ENCODE measurements at places on chromosomes 5 and 9.

DNA sequence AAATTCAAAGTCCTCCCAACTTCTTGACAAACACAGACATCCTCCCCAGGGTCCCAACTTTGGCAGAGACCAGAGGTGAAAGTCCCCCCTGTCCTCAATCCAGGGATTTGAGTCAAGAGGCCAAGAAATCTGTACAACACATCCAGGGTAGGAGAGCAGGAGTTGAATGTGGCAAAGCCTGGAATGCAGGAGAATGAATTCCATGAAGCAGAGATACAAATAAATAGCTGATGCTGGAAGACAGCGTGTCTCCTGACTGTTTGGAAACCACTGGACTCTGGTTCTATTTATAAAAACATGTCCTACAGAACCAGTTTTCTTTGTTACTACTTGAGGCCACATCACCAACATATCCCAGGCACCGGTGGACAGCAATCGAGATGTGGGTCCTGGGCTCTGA is 43.7 kb upstream of the SLIT3 start:
- no peak overlapping the region for H3K27ac ChIP-seq
- no peak overlapping the region for H3K4me3 ChIP-seq
- no peaks in the 10 kb centered on the region for H3K27me3 ChIP-seq
- no peak for DNase-seq
- peaks cover 8% of the 10 kb centered on the region for H3K4me1 ChIP-seq
- H3K36me3 ChIP-seq: no peaks in the 10 kb centered on the region

DNA sequence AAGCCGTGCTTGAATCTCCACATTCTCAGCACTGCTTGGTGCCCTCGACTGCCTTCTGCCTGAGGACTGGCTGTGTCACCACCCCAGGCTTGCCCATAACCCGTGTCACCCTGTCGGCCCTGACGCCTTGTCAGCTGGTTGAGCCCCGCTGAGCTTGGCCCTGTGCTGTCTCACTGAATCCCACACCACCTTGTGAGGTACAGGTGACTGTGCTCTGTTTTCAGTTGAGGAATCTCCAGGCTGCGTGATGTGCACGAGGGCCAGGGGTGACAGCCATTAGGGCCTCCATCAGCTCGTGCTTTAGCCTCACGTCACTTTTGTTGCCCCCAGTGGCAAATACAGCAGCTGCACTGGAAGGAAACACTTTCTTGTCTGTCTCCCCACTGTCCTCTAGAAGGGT is 90.7 kb downstream of the CACNA1B start:
- no peaks in the 10 kb centered on the region for H3K4me1 ChIP-seq
- H3K36me3 ChIP-seq: no peaks in the 10 kb centered on the region
- H3K27ac ChIP-seq: no peak overlapping the region
- no peak for DNase-seq

DNA sequence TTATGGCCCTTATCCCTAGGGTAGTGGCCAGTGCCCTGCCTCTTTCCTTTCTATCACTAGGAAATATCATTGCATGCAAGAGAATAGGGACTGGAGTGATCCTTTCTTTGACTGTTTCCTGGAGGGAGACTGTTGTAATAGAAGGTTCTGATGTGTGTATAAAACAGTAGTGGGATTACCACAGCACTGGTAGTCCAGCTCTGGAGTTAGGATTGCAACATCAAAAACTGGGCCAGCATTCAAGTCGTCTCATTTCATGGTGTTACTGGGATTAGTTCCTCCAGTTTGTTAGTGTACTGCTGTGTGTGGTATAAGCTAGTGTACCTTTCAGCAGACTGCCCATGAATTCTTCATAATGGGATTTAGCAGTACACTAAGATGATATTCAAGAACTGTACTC is 45.8 kb downstream of the KIAA1958 start:
- no peak overlapping the region for H3K4me3 ChIP-seq
- no peak for DNase-seq
- H3K27me3 ChIP-seq: no peaks in the 10 kb centered on the region
- no peaks in the 10 kb centered on the region for H3K4me1 ChIP-seq

DNA sequence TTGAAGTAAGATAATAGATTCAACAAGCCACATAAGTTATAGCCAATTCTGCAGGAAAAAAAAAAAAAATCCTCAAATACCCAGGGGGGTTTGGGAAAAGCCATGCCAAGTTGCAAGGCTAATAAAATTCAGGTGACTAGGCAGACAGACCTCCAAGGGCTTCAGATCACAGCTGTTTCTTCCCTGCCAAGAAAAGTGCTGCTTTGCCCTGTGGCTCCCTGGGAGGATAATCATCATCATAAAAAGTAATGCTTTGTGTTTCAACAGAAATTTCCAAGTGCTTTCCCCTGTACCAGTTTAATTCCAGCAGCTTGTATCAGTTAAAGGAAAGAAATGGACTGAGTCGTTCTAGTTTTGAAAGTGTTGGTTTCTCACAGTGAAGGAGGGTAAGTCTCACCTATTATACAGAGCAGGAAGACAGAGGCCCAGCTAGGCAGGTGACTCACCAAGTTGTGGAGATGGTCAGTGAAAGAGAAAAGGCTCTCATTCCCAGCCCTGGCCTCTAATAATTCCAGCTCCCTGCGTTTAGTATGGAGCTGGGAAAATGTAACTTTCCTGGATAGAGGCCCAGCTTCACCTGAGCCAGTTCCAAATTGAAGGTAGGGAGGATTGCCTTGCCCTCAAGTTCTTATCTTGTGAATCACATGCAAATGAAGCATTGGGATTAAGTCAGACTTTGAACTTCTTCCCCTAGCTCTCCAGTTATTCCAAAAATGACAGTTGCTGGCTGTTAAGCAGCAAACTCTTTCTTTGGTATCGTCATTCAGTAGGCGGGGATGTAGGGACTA is 263.4 kb downstream of the GRIA1 start:
- H3K36me3 ChIP-seq: no peaks in the 10 kb centered on the region
- no peak overlapping the region for H3K4me3 ChIP-seq
- no peak for DNase-seq
- H3K27ac ChIP-seq: no peak overlapping the region

GRCh38 chr9:13917534-13917933 is 396.4 kb downstream of the NFIB start:
- H3K4me3 ChIP-seq: no peak overlapping the region
- H3K4me1 ChIP-seq: no peaks in the 10 kb centered on the region
- H3K27ac ChIP-seq: no peak overlapping the region
- DNase-seq: no peak
- H3K36me3 ChIP-seq: no peaks in the 10 kb centered on the region
- H3K27me3 ChIP-seq: no peaks in the 10 kb centered on the region

Data from PC-9 (cell line).